ENCODE measurements at places on chromosomes 1 and 21.

DNA sequence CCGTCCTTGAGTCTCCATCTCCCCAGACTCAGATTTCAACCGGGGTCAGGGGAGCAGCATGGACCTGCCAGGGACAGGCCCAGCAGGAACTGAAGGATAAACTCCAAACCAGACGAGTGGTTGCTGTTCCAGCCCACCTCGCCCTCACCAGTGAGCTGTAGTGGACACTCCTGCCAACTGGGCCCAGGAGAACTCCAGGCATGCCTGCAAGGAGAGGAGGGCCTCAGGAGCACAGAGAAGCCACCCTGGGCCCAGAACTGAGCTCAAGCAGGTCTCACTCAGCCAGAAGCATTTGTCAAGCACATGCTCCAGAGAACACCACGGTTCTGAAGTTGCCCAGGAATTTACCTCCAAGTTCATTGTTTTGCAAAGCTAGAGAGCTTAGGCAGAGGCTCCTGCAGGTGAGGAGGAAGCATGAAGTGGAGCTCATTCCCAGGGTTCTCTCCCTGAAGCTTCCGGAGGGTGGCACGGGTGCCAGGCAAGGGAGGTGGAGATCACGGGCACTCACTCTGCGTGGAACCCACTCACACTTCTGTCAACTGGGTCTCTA, 61.0 kb downstream of the MATN1 start:
- DNase-seq, result peak; percentile 27

- no peak for DNase-seq
Measured at GRCh38 chr1:39996396-39997004, 41.6 kb downstream of the MFSD2A start.

DNA sequence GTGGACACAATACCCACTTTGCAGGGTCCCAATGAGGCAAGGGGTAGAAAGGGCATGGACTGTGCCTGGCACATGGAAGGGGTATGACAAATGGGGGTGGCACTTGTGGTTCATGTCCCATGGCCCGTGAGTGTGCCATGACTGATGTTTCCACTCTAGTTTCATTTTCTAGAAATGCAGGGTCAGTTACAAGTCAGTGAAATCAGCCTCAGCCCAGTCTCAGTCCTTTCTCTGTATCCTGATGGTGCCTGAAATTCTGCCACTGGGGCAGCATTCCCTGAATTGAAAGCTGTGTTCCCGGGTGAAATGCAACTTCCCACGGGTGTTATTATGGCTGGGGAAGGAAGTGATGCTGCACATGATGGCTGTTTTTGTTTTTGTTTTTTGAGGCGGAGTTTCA, 110.8 kb upstream of the ZBTB40 start:
- DNase-seq, result no peak

- no peak for DNase-seq
Measured at GRCh38 chr1:2322581-2323211, 68.7 kb downstream of the MORN1 start.

- DNase-seq, result no peak
Measured at GRCh38 chr1:63466181-63466580, 56.8 kb downstream of the ITGB3BP start.

- DNase-seq, result no peak
Measured at GRCh38 chr1:218383051-218383450, 37.9 kb downstream of the TGFB2 start.

GRCh38 chr1:243230914-243231313, 24.2 kb downstream of the CEP170 start:
- DNase-seq, result no peak

GRCh38 chr1:172605641-172606040, 53.3 kb upstream of the FASLG start:
- DNase-seq, result no peak

GRCh38 chr1:223780949-223781348, 64.8 kb downstream of the TP53BP2 start:
- no peak for DNase-seq

GRCh38 chr21:43275421-43276211, 106.8 kb downstream of the CRYAA start:
- DNase-seq, result no peak

GRCh38 chr21:42473498-42474042, 22.5 kb downstream of the RSPH1 start:
- DNase-seq, result no peak

- DNase-seq, result peak; percentile 80
Measured at GRCh38 chr1:218585511-218586184, 240.5 kb downstream of the TGFB2 start.

DNA sequence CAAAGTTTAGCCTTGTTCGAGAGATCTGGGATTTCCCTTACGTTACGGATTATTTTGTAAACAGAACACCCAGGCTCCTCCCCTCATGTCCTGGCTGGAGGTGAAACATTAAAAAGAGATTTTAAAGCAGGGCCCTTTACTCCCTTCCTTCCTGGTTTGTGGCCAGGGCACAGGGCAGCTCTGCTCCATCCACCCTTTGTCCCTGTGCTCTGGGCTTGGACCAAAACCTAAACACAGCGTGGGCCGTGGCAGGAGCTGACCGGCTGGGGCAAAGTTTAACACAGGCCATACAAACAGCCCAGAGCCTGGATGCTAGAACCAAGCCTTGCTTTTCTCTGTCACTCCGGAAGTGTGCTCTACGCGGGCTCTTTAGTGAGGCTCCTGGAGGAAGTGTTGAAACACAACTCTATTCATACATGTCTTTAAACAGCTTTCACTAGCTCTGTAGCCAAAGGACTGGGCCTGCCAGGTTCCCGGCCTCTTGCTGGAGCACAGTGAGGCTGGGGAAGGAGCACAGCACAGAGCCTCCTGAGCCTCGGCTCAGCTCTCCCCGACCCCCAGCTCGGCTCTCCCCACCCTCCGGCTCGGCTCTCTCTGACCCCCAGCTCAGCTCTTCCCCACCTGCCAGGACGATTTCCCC, 84.7 kb downstream of the PDE9A start:
- DNase-seq, result no peak

DNA sequence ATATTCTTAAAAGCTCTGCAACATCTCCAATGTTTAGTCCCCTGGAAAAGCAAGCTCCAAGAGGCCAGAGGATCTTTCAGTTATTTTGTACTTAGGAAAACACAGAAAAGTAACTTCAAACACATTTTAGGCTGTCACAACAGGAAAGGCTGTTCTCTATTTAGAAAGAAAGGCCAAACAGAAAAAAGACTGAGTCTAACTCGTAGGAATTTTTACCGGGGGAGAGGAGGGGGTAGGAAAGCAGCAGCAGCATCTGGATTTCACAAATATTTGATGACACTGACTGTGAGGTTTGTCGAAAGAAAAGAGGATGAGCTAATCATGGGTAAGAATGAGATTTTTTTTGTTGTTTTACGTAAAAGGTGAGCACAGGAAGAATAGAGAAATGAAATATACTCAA, 107.1 kb downstream of the EIF4G3 start:
- no peak for DNase-seq

DNA sequence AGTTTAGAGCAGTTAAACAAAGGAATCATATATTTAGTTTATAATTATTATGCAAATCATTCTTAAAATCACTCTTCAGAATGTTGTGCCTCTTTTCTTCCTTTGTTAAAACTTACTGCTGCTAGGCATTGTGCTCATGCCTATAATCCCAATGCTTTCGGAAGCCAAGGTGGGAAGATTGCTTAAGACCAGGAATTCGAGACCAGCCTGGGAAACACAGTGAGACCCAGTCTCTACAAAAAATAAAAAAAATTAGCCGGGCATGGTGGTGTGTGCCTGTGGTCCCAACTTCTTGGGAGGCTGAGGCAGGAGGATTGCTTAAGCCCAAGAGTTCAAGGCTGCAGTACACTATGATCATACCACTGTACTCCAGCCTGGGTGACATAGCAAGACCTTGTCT, 33.6 kb downstream of the ZSWIM5 start:
- DNase-seq, result no peak

Measured in NT2/D1 (cell line).